ENCODE measurements at places on chromosomes 3 and 15.

DNA sequence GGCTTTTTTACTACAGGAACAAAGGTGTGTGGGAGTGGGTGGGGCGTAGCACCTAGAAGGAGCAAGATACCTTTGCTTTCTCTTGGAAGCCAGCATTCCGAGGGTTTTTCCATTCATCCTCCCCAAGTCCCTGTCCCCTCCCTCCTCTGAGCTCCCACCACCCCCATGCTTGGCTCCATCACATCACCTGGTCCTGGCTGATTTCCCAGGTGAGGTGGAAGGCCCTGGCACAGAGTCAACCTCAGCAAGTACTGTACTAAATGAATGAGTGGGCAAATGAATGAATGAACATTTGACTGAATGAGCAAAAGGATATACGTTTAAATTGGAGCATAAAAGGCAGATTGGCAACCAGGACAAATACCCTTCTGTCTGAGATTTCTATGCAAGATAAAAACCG, 45.4 kb downstream of the DZIP1L start:
- no peak for DNase-seq

- DNase-seq, result no peak
Observed at GRCh38 chr15:101175401-101175800, 76.4 kb downstream of the CHSY1 start.

- DNase-seq, result no peak
Observed at GRCh38 chr3:140342668-140343067, 335.2 kb upstream of the TRIM42 start.

DNA sequence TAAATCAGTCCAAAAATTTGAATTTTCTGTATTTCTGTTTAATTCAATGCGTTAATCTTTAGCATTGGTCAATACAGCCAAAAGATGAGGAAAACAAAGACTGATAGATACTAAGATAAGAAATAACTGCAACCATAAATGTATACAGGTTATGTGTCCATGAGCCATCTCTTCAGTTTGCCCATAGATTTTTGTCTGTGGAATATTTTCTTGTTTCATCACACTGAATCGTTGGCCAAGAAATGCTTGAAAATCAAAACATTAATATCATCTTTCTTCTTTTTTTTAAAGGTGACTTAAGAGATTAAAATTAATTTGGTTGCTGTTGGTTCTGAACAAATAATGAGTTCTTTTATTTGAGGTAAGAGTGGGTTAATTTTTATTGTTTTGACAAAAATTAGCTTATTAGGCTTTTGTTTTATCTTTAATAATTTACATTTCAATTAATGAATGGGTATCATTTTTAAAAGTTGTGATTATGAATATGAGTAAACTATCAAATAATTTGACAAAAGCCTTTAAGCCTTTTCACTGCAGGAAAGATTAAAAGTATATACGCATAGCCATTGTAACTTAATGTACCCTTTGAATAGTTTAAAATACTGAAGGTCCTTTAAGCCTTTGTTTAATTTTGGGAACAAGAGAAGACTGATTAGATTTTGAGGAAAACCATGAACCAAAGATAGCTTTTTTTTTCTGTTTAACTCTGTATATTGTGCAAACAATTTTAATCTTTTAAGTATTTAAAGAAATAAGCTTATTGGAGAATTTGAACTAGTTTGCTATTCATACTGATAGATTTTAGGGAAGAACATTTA, 14.7 kb upstream of the CHD2 start:
- no peak for DNase-seq

DNA sequence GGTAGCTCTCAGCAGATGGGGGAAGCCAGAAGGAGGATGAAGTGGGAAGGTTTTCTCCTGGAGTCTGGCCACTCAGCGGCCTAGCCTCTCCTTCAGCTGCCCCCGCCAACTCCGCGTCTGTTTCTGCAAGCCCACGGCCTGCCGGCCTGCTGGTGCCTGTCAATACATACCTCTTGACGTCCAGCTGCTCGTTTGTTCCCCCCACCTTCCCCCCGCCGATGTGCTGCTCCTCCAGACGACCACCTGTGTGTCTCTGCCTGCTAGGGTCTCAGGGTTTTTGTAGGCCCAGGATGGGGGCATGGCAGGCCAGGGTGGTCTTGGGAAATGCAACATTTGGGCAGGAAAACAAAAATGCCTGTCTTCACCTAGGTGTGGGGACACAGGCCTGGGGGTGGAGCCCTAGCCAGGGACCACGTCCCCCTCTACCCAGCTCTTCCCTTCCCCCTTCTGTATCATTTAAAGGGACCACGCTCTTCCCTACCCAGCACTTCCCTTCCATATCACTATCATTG, 137.8 kb downstream of the ALCAM start:
- no peak for DNase-seq
